ENCODE measurements at places on chromosomes 7 and 10.

DNA sequence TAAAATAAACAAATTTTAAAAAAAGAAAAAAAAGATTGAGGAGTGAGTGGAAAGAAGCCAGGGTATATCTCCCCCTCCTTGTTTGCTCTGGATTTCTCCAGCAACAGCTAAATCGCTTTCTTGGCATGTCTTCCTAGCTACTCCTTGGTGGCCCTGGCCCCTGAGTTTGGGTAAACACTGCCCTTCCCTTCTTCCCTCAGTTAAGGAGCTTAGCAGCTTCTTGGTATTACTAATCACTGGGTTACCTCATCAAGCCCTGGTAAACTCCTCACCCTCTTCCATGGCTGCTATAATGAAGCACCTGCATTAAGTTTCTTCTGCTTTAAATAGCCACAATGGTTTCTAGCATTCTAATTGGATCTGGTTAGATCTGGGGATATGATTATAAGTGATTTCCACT is 269.8 kb downstream of the FZD1 start:
- no peak for DNase-seq

DNA sequence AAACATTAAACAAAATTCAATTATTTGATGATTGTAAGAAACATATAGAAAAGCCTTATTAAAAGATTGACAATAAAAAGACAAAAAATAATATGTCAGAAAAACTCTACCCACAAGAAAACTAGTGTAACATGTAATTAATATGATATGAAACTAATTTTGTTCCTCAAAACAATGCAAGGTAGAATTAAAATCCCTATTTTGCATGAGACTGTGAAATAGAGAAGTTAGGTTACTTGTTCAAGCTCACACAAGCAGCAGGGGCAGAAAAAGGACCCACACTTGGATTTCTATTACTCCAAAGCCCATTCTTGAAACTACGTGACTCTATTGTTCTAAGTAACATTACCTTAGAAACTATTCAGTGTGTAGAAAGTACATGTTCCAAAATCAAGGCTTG is 96.4 kb downstream of the KCNMA1 start:
- DNase-seq = no peak

- no peak for DNase-seq
Observed at GRCh38 chr10:99374972-99375371, 45.8 kb downstream of the CNNM1 start.

- no peak for DNase-seq
Observed at GRCh38 chr7:96695581-96695980, 14.1 kb downstream of the SEM1 start.

DNA sequence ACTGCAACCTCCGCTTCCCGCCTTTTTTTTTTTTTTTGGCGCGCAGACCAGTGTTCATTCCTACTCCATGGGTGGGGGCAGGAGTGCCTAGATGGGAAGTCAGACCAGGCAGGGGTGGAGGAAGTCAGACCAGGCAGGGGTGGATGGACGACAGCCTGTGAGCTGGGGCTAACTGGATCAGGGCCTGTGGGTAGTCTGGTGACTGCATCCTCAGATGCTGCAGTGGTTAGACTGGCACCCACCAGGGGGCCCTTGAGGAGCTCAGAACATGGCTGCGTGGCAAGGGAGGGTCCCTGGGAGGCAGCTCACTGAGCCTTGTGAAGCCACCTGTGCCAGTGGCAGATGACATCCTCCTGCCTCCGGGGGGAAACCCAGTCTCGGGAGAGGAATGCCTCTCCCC is 35.1 kb downstream of the RCC1L start:
- DNase-seq = no peak

- DNase-seq = no peak
Observed at GRCh38 chr7:10122551-10123100, 851.0 kb upstream of the PHF14 start.

DNA sequence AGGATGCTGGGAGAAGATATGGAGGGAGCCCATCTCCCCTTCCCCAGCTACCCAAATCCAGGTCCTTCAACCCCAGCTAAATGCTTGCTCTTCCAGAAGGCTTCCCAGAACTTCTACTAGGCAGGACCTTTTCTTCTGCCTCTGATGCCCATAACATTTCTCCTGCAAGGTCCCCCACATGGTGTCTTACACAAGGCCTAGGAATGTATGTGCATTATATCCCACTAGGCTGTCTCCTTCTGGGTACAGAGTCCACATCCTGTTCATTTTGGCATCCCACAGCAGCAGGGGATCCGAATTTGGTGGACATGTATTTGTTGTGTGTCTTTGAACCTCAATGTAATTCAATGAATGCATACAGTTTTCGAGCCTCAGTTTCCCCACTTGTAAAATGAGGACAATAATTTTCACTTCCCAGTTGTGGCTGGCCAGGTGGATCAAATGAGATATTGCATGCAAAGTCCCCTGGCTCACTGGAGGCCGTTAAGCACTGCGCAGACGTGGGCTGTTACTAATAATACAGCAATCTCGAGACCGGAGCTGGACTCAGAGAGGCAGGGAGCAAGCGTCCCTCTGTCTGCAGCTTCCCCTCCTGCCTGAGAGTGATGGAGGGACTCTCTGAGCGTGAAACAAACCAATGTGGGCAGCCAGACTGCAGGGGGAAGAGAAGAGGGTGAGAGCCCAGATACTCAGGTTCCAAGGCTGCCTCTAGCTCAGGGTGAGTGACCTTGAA is 18.6 kb upstream of the YWHAG start:
- no peak for DNase-seq

GRCh38 chr7:98289333-98289875 is 7.9 kb downstream of the BRI3 start:
- no peak for DNase-seq

- no peak for DNase-seq
Observed at GRCh38 chr10:43000651-43001426, 76.0 kb upstream of the RET start.

DNA sequence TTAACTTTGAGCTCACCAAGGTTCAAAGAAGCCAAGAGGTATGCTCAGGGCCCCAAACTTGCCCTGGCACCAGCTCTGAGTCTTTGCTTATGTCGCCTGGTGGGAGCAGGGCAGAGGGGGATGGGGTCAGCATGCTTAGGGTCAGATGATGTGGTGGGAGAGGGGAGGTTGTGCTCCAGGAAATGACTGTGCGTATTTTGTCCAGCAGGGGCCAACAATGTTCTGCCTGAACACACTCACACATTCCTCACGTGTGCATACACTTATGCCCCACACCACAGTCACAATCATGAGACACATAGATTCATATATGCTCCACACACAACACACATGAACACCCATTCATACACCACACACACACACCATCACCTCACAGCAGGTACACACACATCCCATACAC is 4.4 kb upstream of the RAMP3 start:
- DNase-seq = no peak

GRCh38 chr10:93058139-93058538 is 2.5 kb upstream of the CYP26C1 start:
- no peak for DNase-seq

- DNase-seq = no peak
Observed at GRCh38 chr10:55180357-55180756, 379.3 kb upstream of the PCDH15 start.

DNA sequence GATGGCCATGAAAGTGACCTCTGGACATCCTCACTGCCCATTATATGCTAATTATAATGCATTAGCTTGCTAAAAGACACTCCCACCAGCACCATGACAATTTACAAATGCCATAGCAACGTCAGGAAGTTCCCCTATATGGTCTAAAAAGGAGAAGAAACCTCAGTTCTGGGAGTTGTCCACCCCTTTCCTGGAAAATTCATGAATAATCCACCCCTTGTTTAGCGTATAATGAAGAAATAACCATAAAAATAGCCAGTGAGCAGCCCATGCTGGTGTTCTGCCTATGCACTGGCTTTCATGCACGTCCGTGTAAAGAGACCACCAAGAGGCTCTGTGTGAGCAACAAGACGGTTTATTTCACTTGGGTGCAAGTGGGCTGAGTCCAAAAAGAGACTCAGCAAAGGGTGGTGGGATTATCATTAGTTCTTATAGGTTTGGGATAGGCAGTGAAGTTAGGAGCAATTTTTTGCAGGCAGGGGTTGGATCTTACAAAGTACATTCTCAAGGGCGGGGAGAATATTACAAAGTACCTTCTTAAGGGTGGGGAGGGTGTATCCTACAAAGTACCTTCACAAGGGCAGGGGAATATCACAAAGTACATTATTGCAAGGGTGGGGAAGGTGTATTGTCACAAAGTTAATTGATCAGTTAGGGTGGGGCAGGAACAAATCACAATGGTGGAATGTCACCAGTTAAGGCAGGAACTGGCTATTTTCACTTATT is 45.6 kb downstream of the LBX1 start:
- no peak for DNase-seq

DNA sequence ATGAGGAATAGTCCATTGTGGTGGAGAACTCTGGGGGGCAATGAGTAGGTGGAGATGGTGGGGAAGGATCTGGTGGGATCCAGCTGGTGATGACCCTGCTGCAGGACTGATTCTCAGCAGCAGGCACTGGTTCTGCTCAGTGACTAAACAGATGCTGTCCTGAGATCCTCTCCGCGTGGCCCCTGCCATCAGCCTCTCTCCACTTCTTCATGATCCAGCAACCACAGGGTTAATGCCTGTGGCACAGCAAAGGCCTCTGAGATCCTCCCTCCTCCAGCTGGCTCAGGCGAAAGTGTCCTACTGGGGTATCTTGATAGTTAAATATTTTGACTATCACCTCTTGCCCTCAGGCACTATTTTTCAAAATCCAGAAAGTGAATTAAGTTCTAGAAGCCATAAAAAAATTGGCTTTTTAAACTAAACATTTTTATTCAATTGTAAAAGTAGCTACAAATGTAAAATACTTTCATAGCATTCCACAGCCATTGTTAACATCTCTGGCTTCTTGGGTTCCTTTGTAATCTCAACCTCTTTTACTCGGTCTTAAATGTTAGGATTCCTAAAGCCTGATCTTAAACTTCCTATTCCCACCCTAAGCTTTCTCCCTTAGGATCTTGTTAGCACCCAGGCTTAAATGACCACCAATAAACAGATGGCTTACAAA is 13.1 kb downstream of the PLAU start:
- no peak for DNase-seq

GRCh38 chr7:91880016-91880412 is 488 bp downstream of the MTERF1 start:
- no peak for DNase-seq

DNA sequence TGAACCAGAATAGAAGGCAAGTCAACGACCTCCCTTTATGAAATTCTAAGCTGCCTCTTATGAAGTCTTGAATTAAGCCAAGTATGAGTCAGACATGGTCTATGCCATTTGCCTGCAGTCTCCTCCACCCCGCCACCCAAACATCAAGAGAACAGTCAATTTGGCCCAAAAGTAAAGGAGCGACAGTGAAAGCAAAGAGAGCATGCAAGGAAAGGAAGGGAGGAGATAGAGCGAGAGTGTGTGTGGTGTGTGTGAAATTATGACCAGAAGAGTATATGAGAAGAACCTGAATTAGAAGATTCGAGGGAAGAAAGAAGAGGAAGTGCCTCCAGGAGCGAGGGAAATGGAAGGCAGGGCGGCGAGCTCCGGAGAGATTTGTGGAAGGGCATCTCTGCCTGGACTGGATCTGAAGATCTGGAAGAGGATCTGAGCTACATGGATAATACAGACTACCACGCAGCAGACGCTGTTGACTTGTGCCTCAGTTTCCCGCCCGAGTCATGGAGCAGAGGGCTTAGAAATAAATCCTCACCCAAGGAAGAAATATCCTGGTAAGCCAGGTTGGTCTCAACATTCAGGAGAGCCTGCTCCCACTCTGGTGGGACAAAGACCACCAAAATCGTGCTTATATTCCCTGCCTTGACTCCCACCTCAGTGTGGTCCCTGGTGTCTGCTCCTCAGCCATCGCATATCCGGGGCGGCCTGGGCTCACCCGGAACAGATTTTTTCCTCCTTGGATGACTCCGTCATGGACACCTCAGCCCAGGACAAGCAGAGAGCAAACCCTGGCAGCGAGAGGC is 459 bp downstream of the ZDHHC6 start:
- DNase-seq = no peak

DNA sequence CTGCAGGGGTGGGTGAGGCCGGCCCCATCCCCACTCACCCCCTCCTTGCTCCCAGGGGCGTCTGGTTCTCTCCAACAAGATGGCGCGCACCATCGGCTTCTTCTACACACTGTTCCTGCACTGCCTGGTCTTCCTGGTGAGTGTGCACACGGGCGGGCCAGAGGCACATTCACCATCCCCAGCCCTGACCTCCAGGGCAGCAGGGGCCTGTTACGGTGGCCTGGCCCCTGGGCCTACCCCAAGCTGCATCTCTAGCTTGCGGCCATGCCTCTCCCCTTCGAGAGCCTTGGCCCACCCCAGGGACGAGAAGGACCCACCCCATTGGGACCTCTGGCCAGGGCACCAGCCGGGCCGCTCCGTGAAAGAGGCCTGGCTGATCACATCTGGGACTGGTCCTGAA is 4.9 kb upstream of the SH2B2 start:
- DNase-seq = no peak

DNA sequence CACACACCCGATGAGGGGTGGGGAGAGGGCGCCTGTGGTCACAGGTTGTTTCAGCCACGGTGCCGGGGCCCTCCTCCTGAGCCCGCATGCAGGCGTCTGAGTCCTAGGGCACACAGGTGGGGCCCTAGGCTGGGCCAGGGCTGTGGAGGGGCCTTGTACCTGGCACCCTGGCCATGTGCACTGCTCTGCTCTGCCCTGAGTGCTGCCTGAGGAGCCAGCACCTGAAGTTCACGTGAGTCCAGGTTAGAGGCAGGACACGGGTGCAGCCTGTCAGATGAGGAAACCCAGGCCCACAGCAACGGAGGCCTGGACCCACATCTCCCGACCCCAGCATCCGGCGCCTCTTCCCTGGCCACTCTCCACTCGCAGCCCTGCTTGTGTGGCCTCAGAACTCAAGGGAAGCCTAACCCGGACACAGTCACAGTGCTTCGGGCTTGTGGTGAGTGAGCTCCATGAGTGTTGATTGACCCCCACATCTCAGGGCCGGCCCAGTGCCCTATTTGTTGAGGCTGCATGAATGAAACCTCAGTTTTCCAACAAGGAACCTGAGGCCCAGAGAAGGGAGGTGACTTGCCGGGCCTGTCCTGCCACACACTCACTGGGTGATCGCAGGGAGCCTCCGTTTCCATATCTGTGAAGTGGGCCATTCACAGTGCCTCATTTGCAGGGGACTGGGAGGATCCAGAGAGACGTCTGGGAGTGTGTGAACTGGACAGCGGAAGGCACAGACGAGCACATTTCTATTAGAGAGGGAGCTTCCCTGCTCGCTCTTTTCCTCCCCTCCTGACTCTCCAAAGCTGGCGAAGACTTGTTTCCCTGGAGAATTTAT is 39.6 kb downstream of the PPIF start:
- no peak for DNase-seq

- no peak for DNase-seq
Observed at GRCh38 chr10:55628260-55628701, 732.8 kb downstream of the ZWINT start.

DNA sequence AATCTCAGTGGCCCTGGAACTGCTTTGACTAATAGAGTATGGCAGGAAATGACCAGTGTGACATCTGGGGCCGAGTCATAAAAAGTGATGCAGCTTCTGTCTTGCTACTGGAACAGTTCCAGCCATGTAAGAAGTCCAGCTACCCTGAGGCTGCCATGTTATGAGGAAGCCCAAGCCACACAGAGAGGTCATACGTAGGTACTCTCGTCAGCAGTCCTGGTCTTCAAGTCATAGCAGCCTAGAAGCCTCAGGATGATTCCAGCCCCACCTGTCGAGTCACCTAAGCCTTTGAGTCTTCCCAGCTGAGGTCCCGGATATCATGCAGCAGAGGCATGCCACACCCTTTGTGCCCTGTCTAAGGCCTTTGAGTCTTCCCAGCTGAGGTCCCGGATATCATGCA is 92.1 kb downstream of the PPP1R3C start:
- no peak for DNase-seq
